ENCODE measurements at places on chromosomes 6 and 20. TPM values are rescaled to one million over a fixed set of nuclear protein-coding genes. Genes with fewer than 3 reads are reported as not detected.

- DNase-seq, result no peak
Measured at GRCh38 chr6:71721642-71722041, 164.7 kb upstream of the RIMS1 start.

GRCh38 chr6:116335612-116336215 lies 35.0 kb upstream of the DSE start:
- DNase-seq, result no peak

- DNase-seq, result no peak
Measured at GRCh38 chr20:24651976-24652345, 182.5 kb downstream of the SYNDIG1 start.

DNA sequence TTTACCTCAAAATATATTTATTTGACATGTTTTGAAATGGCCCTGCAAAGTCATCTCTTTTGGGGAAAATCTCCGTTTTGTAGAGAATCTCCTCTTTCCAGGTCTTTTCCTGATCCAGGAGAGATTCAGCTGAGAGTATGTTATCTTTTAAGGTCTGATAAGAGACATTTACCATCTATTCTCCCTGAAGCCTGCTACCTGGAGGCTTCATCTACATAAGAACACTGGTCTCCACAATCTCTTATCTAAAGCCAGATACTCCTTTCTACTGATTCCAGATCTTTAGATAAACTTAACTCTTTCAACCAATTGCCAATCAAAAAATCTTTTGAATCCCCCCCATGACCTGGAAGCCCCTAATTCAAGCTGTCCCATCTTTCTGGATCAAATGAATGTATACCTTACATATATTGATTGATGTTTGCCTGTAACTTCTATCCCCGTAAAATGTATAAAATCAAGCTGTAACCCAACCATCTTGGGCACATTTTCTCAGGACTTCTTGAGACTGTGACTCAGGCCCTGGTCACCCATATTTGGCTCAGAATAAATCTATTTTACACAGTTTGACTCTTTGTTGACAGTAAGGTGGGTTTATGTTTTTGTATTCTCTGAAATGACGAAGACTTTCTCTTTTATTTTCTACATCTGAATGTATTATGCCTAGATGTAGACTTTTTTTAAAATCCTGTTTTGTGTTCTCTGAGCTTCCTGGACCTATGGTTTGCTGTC lies 95.5 kb downstream of the ECT2L start:
- DNase-seq, result no peak

Gene CDH26
- 4.1 TPM for total RNA-seq

- DNase-seq, result no peak
Measured at GRCh38 chr20:11305406-11305805, 612.3 kb upstream of the BTBD3 start.

- DNase-seq, result no peak
Measured at GRCh38 chr6:168340819-168341218, 21.2 kb upstream of the DACT2 start.

DNA sequence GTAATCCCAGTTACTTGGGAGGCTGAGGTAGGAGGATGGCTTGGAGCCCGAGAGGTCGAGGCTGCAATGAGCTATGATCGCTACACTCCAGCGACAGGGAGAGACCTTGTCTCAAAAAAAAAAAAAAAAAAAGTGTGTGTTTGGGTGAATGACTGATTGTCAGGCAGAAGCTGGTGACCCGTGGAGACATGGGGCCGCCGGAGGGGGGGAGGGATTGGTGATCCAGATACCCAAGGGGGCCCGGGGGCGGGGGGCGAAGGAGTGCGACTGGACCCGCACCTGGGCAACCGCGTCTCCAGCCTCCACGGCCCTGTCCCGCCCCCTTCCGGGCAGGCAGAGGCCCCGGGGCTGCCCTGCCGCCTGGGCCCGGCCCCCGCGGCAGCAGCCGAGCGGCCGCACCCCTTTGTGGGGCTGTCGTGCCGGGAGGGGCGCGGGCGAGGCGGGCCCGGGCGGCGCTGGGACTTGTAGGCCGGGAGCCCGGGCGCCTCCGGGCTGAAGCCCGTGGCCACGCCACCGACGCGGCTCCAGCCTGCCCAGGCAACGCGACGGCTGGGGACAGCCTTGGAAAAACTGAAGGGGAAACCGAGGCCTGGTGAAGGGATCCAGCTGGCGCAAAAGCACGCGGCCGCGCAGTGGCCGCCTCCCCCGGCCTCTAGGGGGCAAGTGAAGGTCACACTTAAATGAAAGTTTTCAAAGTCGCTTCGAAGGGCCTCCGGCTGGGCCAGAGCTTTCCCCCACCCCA lies 2.1 kb upstream of the RBM38 start:
- peak; percentile 8 for DNase-seq

Gene TRIM31
- 1.3 TPM for total RNA-seq

DNA sequence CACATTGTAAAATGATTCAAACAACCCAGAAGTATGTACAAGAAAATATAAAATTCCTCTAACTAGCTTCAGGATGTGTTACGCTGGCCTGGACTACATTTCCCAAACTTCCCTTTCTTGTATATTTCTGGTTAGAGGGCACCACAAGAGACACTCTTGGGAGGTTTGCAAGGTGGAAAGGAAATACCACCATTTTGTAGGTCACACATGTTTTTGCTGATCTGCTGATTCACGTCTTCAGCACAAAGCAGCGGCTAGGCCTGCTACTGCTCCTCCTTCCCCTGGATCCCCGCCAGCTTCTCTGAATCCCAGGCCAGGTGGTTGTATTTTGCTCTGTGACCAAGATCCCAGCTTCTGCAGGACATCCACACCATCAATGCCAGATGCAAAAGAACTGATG lies 104.2 kb downstream of the AGPAT4 start:
- DNase-seq, result no peak

- no peak for DNase-seq
Measured at GRCh38 chr6:88843040-88843439, 120.4 kb downstream of the RNGTT start.

DNA sequence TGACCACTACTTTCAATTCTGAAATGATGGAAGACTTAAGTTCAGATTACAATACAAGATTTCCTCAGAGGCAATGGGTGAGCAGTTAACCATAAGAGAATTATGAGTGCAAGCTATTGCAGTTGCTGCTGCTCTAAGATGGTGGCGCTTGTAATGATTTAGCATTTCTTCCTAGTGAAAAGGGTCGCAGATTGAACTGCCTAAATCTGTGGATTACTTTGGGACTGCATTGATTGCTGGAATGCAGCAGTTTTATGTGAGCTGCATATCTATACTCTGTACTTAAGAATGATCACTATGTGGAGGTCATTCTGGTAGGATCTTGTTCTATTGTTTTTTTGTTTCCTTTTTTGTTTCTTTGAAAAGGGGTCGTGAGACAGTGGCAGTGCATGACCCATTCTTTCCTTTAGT lies 5.3 kb downstream of the SCAF8 start:
- no peak for DNase-seq

- no peak for DNase-seq
Measured at GRCh38 chr20:63326314-63327230, 33.6 kb downstream of the COL20A1 start.

GRCh38 chr6:98525860-98526259 lies 308.5 kb upstream of the POU3F2 start:
- DNase-seq, result no peak

Gene PLCG1
- 86.7 TPM for total RNA-seq

GRCh38 chr20:36063916-36064657 lies 90.5 kb upstream of the EPB41L1 start:
- no peak for DNase-seq

GRCh38 chr20:59559024-59559817 lies 45.1 kb upstream of the PHACTR3 start:
- DNase-seq, result no peak

- DNase-seq, result no peak
Measured at GRCh38 chr6:11785774-11786579, 7.4 kb upstream of the ADTRP start.

Gene GATA5
- total RNA-seq, result 6.6 TPM

DNA sequence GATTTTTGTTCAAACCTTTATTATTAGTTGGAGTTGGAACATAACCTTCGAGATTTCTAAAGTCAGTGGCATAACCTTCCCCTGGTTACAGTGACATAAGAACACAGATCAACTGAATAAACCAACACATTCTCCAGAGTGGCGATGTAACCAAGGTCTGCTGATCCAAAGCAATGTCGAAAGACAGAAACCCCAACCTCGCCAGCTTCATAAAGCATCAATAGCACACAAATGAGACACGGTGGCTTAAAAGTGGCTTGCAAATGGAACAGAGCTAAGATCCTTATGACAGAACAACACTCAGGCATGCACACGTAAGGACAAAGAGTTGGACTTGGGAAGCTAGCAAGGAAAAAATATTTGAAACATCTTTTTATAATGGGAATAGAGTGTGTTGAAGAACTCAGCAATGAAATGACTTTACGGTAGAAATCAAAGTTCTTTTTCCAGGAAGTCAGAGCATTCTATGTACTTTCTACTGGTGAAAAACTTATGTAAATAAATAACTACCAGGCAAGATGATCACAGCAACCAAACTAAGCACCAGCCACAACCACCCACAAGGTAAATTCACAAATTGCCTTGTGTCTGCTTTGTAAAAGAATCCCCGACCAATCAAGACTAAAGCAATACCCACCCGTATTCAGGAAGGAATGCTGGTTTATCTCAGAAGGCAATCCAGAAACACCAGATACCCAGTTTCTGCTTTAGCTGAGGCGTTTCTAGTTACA lies 61.0 kb upstream of the NHSL1 start:
- DNase-seq, result no peak

DNA sequence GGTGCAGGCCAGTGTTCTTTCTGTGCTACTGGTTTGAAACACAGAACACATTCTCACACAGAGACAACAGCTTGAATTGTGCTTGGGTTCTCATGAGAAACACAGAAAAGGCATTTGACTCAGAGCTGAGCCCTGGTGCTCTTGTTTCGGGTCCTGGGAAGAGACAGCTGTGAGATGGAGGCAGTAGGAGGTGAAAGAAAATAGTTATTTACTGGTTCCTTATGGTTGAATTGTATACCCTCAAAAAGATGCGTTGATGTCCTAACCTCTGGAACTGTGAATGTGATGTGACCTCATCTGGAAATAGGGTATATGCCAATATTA lies 87.1 kb upstream of the RPS6KA2 start:
- no peak for DNase-seq

GRCh38 chr6:38164131-38164481 lies 344.6 kb downstream of the ZFAND3 start:
- DNase-seq, result no peak

Gene SLC24A3
- 12.6 TPM for total RNA-seq

- DNase-seq, result no peak
Measured at GRCh38 chr6:84089552-84089951, 56.0 kb downstream of the MRAP2 start.

DNA sequence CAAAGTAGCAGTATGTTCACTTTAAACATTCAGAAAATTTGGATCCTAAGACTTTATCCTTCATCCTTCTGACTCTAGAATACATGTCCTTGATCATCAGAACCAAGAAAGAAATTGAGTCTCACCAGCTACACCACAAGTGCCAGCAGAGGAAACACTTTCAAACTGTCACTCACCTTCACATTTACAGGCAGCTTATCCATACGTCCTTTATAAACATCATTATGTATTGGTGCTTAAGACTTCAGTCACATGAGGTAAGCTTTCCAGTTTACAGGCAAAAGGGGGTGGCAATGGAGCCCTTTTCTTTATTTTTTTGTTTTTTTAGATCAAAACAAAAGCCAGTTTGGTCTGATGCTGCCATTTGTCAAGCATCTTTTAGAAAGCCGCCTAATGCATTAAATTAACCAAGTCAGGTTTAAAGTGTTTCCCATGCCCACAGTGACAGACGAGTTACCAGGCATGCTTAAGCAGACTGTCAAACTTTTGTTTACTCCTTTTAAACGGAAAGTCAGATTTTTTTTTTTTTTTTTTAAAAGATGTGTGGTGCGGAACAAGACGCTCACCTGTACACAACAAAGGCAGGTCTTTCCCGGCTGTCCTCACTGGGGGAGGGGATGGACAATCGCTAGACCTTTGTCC lies 952 bp upstream of the BRPF3 start:
- peak; percentile 4 for DNase-seq

GRCh38 chr6:43199912-43200311 lies 17.9 kb downstream of the CUL9 start:
- DNase-seq, result no peak

Gene SPATS1
- total RNA-seq, result not detected

- DNase-seq, result no peak
Measured at GRCh38 chr6:83071023-83071422, 3.6 kb downstream of the DOP1A start.

- DNase-seq, result no peak
Measured at GRCh38 chr20:35006531-35006971, 50.9 kb downstream of the MYH7B start.

DNA sequence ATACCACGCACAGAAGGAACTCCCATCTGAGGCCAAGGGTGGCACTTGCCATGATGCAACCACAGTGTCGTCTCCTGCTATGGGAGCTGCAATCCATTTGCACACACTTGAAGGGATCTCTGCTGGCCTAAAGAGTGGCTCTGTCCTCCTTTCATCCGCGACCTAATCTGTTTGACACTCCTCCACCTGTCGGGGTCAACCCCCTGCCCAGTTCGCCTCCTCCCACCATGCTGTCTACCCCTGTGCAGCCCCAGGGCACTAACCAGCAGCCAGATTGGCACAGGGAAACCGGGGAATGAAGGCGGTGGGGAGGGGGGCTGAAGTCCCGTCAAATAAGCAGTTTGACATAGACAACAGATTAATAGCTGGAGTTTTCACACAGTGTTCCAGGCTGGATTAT lies 58.1 kb upstream of the FOXQ1 start:
- no peak for DNase-seq

DNA sequence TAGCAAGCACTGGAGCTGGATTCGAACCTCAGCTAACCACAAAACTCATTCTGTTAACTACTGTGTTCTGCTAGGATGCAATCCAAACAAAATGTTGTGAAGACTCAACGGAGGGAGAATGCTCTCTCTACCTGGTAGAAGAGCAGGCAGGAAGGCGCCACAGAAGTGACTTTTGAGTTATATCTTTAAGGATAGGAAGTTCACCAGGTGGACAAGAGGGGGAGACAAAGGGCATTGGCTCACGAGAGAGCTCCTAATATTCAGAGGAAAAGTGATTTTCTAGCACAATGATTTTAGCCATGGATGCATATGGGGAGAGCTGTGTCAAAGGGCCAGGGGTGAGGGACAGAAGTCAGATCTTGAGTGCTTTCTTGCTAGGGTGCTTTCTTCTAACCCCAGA lies 108.4 kb upstream of the MAFB start:
- no peak for DNase-seq

Gene EPHA7
- 75.9 TPM for total RNA-seq

Gene KCNK16
- not detected for total RNA-seq

GRCh38 chr6:68632734-68633133 lies 2.3 kb upstream of the ADGRB3 start:
- DNase-seq, result no peak

- no peak for DNase-seq
Measured at GRCh38 chr6:1040393-1040792, 271.5 kb upstream of the FOXQ1 start.
